Gastrocnemius medialis (tissue), 4 donors: ENCODE measurements at places on chromosomes 3 and 15. TPM values are rescaled to one million over a fixed set of nuclear protein-coding genes. Genes with fewer than 3 reads are reported as not detected.

The ZBTB20 gene
- total RNA-seq: 57.4 TPM

GRCh38 chr15:91114301-91114700, 14.2 kb downstream of the SV2B start:
- no peak overlapping the region for H3K27ac ChIP-seq
- H3K36me3 ChIP-seq: no peaks in the 10 kb centered on the region
- no peak for DNase-seq

DNA sequence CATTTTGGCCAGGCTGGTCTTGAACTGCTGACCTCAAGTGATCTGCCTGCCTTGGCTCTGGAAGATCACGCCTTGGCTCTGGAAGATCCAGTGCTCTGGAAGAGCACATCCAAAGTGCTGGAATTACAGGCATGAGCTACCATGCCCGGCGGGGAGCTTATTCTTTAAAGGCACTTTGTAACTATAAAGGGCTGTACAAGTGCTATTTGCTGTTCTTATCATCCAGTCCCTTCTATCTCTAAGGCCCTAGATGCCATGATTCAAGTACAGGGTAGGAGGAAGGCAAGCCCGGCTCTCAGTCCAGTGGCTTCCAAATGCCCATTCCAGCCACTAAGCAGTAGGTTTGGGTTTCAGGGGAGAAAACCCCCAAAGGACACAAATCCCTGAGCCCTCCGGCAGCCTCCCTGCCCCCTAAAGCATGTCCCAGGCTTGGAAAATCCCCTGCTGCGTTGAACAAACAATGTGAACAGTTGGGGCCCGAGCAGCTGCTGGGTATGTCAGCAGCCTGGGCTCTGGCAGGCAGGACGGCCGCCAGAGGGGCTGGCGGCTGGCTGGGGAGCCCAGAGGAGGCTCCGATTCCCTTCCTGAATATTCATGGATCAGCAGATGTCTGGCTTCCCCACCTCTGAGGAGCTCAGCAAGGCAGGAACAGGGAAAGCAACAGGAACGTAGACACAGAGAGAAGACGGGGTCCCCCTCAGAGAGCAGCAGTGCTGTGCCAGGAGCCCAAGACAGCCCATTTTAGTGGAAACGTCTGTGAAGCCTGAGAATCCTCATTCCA, 7.7 kb downstream of the IGDCC4 start:
- no peaks in the 10 kb centered on the region for H3K36me3 ChIP-seq
- DNase-seq: peak; percentile 41
- peaks cover 51% of the 10 kb centered on the region for H3K4me1 ChIP-seq
- peak overlapping the region; percentile 84 for H3K27ac ChIP-seq
- H3K4me3 ChIP-seq: no peak overlapping the region
- no peaks in the 10 kb centered on the region for H3K27me3 ChIP-seq

- no peak overlapping the region for H3K4me3 ChIP-seq
- DNase-seq: peak; percentile 29
- H3K27ac ChIP-seq: no peak overlapping the region
- no peaks in the 10 kb centered on the region for H3K36me3 ChIP-seq
- H3K4me1 ChIP-seq: no peaks in the 10 kb centered on the region
- no peaks in the 10 kb centered on the region for H3K27me3 ChIP-seq
Observed at GRCh38 chr3:56989169-56989976, 71.1 kb upstream of the SPATA12 start.

- H3K27ac ChIP-seq: no peak overlapping the region
- no peak overlapping the region for H3K4me3 ChIP-seq
Observed at GRCh38 chr3:188124184-188124583, 29.8 kb upstream of the LPP start.

DNA sequence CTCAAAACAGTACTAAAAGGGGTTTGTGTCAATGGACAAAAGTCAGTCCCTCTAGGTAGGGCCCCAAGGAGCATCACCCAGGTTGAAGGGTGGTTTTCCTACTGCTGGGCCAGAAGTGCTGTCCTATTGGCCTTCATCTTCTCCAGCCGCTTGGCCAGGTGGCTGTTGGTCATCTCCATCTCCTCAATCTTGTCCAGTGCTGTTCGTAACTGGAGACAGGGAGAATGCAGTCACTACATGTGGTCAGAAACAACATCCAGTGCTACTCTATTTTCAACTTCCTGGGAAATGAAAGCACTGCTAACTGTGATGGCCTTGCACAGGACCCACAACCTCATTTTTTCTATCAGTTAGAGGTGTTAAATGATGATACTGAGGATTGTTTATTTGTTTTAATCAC, 60.4 kb downstream of the MLH1 start:
- H3K36me3 ChIP-seq: no peaks in the 10 kb centered on the region
- H3K27ac ChIP-seq: peak overlapping the region; percentile 88
- peak; percentile 46 for DNase-seq

GRCh38 chr15:32643907-32644445, 2.5 kb downstream of the SCG5 start:
- H3K27ac ChIP-seq: no peak overlapping the region
- H3K4me3 ChIP-seq: no peak overlapping the region
- DNase-seq: no peak
- H3K4me1 ChIP-seq: no peaks in the 10 kb centered on the region
- peaks cover 11% of the 10 kb centered on the region for H3K27me3 ChIP-seq
- no peaks in the 10 kb centered on the region for H3K36me3 ChIP-seq
